ENCODE measurements at places on chromosomes 16 and 17.
A peak's percentile ranks its signal among the peaks of the same experiment; 100 is the strongest.

- no peak for DNase-seq
Observed at GRCh38 chr16:85846461-85846860, 47.0 kb downstream of the COX4I1 start.

DNA sequence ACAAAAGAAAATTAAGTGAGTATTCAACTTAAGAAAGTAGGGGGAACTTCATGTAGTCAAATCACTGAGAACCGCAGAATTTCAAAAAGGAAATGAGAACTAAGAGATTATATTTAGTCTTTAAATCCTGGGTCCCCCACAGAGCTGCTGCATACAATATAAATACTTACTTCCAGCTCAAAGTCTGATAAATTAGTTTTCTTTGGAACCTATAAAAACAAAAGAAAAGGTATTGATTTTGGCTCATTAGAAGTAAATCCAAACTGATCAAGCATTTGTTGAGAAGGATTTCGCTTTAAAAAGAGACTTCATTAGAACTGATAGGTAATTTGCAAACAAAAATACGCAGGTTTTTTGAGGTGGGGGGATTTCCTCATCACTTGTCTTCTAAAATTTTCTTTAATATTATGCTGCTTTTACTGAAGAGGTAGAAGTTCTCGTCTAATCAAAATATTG lies 21.9 kb downstream of the PARN start:
- DNase-seq, result no peak

DNA sequence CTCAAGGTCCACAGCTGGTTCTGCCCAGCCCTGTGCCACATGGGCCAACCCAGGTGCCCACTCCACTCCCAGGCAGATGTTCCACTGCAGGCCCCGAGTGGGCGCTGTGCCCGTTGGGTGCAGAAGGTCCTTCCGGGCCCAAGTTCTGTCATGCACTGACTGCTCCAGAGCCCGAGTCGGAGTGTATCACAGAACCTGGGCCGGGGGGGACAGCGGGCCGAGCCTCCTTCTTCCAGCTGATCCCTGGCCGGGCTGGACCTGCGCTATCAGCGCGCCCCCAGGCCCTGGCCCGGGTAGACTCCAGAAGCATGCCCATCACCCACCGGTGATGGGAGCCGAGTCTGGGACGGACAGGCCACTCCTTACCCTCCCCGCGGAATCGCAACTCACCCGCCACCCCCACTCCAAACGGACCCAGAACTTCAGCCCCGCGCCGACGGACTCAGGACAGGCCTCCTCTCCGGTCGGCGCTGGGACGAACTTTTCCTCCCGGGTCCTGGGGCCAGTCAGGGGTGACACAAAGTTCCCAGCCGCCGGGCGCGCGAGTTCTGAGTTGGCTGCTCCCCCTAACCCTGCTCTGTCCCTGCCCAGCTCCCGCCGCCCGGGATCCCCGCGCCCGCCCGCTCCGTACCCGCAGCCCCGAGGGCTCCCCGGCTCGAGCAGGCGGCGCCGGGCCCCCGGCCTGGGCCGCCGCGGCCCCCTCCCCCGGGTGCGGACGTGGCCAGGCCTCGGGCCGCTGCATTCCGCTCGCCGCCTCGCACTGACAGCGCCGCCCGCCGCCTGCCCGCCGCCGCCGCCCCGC lies at the start of gene COPZ2:
COPZ2 (minus strand) TSS at position 762 of the 802 bp plus-strand sequence; CDS start at position 742, 20 bp downstream.
- DNase-seq, result peak; percentile 41

DNA sequence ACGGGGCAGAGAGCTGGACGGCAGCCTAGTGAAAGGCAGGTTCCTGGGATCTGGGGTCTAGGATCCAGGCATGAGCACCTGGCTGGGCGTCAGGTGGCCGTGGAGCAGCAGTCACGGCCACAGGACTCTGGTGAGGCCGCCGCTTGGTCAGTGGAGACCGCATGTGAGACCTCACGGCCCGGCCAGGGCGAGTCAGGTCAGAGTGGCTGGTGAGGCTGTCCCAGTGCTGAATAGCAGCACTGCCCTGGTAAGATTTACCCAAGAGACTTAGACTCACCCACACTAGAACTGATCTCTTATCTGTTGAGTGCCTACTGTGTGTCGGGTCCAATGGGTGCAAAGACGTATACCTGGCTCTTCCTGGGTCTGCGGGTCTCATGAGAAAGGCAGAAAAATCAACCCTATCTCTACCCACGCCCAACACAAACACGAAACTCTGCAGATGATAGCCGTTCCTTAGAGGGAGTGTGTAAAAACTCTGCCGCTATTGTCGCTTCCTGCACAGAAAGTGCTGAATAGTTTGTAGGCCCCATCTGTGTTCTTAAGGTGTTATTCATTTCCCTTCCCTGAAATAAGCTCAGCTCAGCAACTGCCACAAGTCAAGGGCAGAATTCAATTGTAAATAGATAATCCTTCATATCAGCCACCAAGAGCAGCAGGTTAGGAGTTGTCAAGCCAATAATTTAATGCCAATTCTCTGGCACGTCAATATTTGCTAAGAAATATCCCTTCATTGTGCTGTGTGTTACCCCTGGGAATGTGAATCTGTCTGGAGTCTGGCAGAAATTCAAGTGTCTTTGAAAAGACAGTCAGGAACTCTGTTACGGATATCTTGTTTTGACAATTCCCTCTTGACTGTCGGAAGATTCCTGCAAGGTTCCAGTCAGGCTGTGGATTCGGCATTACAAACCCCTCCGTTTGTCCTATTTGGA lies 240.0 kb downstream of the NTN1 start:
- no peak for DNase-seq

DNA sequence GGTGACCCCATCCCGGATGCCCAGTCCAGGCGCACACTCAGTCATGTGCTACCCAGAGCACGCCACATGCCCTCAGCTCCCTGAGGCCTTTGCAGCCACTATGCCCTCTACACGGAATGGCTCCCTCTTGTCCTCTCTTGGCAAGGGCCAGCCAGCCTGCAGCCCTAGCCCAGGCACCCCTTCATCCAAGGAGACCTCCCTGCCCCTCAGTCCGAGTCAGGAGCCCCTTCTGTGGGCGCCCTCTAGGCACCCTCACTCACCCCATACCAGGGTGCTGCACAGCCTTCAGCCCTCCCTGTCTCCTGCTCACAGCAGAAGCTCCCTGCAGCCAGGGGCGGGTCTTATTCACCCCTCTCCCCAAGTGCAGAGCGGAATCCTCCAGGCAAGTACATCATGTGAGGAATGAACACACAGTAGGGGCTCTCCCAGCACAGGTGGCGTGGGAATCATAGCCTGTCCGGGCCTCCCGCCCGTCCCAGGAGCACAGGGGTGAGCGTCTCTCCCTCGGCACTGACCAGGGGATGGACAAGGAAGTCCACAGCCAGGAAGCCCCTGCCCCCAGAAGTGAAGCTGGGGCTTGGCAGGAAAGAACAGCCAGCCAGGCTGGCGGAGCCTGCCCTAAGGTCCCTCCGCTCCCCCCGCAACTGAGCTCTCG lies 186.9 kb downstream of the RBFOX3 start:
- no peak for DNase-seq

- DNase-seq, result no peak
Observed at GRCh38 chr17:4006745-4007211, 42.5 kb upstream of the ATP2A3 start.

DNA sequence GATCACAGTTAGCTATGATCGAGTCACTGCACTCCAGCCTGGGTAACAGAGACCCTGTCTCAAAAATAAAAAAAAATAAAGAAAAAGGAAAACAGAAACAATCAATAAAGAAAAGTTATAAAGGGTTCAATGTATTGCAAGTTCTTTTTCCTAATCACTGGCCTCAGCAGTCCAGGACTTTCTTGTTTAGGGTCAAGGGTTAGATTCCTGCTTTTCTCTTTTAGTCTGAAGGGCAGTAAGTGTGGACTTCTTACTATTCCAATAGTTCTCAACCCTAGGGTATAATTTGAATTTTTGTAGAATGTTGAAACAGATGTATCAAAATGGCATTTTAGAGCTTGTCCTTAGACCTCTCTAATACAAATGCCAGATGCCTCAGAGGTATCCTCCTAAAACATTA lies 27.3 kb downstream of the SMYD4 start:
- no peak for DNase-seq

DNA sequence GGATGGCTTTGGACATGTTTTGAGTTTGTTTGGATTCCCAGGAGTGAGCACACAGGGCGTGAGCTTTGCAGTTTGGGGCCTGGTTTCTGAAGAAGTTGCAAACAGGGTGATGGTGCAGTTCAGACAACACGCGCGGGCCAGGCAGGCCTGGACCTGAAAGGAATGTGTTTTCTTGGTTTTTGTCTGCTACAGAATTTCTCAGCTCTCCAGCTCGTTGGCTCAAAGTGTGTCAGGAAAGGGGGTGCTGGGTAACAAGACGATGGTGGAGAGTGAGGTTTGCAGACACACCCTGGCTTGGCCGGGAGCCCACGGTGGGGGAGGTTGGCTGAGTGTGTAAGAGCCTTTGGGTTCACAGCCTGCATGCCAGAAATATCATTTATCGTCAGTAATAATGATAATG lies 82.3 kb downstream of the CMIP start:
- no peak for DNase-seq

- DNase-seq, result no peak
Observed at GRCh38 chr17:14119546-14119945, 50.2 kb downstream of the COX10 start.

- no peak for DNase-seq
Observed at GRCh38 chr16:9614389-9614788, 522.9 kb downstream of the HAPSTR1 start.

DNA sequence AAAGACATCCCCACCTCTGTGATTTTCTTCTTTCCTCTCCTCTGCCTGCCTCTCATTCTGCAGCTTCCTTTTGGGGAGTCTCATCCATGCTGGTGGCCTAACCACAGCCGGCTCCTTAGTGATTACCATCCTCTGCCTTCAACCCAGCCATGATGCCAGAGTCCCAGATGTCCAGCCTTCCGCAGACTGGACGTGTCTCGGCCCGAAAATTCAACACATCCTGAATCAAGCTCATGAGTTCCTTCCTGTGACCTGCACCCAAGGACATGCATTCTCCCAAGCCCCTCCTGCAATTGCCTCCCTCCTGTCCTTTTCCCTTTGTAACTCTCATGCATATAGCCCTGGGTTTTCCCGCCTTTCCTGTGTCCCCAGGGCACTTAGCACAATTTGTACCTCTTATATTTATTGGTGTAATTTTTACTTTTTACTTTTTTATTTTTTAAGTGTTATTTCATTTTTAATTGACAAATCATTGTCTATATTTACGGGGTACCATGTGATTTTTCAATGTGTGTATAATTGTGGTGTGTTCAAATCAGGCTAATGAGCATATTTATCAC lies 1.2 kb upstream of the SLC13A5 start:
- DNase-seq, result no peak

GRCh38 chr16:11561454-11561805 lies 25.3 kb downstream of the LITAF start:
- DNase-seq, result no peak

- no peak for DNase-seq
Observed at GRCh38 chr16:14378689-14379467, 251.2 kb downstream of the PARN start.

GRCh38 chr17:72301887-72302286 lies 181.1 kb downstream of the SOX9 start:
- DNase-seq, result no peak

GRCh38 chr17:34902831-34903547 lies 58.3 kb downstream of the CCT6B start:
- DNase-seq, result no peak

GRCh38 chr17:70563281-70563820 lies 394.0 kb downstream of the KCNJ2 start:
- no peak for DNase-seq

DNA sequence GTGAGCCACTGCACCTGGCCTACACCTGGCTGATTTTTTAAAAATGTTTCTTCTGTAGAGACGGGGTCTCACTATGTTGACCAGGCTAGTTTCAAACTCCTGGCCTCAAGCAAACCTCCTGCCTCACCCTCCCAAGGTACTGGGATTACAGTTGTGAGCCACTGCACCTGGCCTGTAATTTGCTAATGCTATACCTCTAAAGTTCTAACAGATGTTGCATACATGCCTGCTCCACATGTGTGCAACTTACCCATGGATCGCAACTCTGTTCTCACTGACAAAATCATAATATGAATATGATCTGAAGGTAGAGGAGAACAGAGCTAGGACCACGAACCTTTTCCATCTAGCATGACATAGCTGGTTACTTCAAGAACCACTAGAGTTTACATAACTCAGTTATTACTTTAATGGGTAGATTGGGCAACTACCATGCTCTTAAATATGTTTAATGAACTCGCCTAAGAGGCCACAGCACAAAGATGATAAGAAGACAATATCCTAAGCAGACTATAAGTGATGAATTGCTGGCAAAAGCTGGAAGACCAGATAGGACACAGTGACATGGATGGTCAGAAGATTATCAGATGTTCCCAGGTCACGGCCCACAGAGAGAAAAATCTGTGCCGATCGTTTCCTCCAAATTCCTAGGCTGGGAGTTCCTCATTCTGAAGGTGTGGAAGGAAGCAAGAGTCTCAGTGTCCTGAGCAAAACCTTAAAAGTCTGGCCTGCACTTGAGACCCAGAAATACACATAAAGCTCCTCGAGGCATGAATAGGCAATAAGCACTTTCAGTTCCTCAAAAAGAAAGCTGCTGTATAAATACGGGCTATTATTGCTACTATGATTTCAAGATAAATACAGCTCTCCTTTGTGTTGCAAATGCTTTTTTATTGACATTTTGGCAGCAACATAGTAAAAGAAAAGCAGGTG lies 53.6 kb upstream of the ICAM2 start:
- no peak for DNase-seq

GRCh38 chr17:44539673-44540072 lies 17.6 kb upstream of the FZD2 start:
- DNase-seq, result no peak

- DNase-seq, result no peak
Observed at GRCh38 chr16:88459366-88460073, 6.4 kb downstream of the ZFPM1 start.

DNA sequence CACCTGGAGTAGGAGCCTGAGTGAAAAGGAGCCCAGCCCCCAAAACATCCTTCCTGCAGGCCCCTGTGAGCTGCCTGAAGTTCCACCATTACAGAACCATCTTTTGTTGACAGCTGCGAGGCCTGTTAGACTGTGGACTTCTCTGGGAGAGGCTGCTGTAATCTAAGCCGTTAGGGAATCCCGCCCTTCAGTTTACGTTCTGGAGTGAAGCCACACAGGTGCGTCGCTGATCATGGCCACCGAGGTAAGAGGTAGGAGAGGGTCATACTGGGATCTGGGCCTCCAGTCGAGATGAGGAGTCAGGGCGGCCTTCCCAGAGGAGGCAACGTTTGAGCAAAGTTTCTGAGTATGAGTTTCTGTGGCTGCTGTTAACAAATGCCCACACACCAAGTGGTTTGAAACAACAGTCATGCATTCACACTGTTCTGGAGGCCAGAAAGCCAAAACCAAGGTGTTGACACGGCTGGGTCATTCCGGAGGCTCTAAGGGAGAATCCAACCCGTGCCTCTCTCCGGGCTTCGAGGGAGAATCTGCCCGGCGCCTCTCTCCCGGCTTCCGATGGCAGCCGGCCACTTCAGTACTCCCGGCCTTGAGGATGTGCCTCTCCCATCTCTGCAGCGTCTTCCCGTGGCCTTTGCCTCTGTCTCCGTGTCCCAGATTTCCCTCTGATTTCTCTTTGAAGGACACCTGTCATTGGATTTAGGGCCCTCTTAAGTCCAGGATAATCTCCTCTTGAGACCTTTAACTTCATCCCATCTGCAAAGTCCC lies 26.6 kb upstream of the ATP2C2 start:
- DNase-seq, result no peak

- DNase-seq, result no peak
Observed at GRCh38 chr17:70677783-70678647, 508.7 kb downstream of the KCNJ2 start.

GRCh38 chr16:47713225-47713595 lies 252.1 kb downstream of the PHKB start:
- DNase-seq, result no peak

- DNase-seq, result no peak
Observed at GRCh38 chr17:77846531-77847085, 111.9 kb upstream of the TNRC6C start.

Data from activated CD4-positive, alpha-beta T cell treated with anti-CD3 and anti-CD28 coated beads for 4 hours (primary cell).